CD4-positive, alpha-beta T cell treated with Interleukin-10 for 1 hour (primary cell): ENCODE measurements at places on chromosomes 2 and 18.

- DNase-seq, result no peak
Observed at GRCh38 chr2:51290725-51291124, 258.8 kb upstream of the NRXN1 start.

GRCh38 chr18:45670281-45670962, 53.6 kb upstream of the SLC14A1 start:
- peak; percentile 46 for DNase-seq

- DNase-seq, result peak; percentile 70
Observed at GRCh38 chr18:77207540-77207939, 42.1 kb upstream of the GALR1 start.

GRCh38 chr2:97706708-97707345, 6.5 kb upstream of the ZAP70 start:
- no peak for DNase-seq

DNA sequence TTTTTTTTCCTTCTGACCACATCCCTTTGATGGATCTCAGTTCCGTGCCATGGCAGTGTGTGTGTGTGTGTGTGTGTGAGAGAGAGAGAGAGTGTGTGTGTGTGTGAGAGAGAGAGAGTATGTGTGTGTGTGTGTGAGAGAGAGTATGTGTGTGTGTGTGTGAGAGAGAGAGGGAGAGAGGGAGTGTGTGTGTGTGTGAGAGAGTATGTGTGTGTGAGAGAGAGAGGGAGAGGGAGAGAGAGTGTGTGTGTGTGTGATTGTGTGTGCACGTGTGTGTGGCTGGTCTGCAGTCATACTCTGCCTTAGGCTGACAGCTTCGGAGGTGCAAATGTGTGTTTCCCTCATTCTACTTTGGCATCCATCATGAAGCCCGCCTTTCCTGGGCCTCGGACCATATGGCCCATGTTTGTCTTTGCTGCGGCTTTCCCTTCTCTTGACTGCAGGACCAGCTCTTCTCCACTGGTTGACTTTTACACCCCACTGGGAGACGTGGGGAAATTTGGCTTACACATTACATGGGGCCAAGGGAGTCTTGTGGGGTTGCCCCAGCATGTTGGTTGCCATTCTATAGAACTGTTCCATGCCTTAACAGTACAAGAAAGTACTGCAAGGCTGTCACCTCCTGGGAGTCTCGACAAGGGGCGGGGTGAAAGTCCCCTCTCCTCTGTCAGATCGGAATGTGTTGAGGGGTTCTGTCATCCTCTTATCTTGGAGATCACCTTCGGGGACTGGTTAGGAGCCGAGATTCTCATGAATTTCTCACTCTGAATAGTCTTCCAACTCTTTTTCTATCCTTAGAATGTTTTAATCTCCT, 21.6 kb downstream of the TSN start:
- DNase-seq, result no peak

DNA sequence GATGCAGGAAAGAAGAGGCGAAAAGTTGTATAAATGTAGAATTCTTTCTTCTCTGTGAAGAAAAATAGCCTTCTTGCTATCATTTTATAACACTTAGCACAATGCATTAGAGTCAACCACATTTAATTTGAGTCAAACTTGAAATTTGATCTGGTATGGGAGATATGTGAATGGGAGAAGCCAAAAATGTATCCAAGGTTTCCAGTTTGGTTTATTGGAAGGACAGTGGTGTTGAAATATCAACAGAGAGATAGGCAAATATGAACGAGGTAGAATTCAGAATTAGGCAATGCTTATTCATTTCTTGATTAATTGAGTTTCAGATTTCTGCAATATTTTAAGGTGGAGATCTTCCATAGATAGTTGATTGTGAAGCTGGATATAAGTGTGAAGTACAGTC, 991.9 kb upstream of the CHAC2 start:
- DNase-seq, result no peak

DNA sequence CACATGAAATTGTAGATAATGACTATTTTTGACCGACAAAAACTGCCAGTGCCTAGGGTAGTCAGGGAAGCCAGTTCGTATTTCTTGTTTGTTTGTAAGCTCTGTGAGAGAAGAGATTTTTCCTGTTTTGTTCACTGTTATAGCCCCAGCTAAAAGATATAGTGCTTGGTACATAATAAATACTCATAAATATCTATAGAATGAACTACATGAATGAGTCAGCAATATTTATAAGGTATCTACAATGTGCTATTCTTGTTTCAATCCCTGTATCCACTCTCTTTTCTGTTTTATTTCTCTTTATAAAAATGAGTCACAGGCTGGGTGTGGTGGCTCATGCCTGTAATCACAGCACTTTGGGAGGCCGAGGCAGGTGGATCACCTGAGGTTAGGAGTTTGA, 275.6 kb upstream of the FANCL start:
- no peak for DNase-seq

DNA sequence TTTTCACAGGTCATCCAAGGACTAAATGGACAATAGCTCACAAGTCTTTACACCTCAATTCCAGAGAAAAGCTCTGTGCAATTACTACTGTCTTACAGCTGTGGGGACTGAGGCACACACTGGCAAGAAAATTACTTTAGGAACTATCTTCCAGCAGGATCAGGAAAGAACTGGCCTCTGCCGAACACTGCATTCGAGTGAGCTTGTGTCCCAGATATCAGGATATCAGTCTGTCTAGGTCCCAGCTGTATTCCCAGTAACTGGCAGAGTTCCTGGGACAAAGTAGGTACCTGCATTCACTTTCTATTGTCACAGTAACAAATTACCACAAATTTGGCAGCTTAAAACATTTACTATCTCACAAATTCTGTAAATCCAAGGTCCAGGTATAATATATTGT, 183.7 kb downstream of the IRS1 start:
- no peak for DNase-seq

DNA sequence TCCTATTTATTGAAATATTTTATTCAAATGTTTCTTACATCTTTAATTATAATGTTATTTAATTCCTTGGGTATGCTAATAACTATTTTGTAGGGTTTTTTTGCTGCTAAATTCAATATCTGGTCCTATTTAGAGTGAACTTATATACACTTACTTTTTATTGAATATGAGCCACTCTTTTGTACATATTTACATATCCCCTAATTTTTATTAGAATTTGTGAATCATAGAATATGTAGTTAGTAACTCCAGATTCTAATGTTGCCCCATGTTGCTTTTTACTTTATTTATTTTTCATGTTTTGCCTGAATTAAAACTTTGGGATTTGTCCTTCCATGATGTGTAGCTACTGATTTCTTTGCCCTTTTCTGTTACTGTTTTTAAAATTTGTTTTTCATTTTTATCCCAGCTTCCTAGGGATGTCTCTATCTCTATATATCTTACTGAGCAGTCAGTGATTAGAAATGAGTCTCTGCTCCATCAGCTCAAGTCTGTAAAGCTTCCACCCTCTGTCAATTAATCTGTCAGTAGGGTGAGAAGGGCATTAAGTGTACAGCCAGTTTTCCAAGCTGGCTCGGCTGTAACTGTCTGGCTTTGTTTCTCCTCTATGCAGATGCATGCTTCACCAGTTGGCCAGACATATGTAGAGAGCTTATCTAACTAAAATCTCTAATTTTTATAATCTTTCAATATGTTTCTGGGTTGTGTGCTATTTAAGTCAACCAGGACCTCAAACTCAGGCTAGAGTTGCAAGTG, 256.9 kb downstream of the CDH19 start:
- DNase-seq, result no peak

DNA sequence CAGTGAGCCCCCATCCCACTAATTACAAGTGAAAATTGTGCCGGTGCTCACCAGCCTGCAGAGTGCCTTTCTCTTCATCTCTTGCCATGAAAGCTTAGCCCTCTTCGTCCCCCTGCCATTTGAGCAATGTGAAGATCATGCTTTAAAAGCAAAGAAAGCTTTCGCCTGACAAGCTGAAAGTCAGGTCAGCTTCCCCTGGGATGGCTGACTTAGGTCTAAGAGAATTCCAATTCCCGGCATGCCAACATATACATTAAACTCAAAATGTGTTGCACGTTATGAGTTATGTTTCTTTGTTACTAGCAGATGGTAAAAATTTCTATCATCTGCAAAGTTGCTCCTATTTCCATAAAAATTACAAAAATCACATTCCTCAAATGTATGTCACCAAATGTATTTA, 129.8 kb downstream of the AFF3 start:
- no peak for DNase-seq

DNA sequence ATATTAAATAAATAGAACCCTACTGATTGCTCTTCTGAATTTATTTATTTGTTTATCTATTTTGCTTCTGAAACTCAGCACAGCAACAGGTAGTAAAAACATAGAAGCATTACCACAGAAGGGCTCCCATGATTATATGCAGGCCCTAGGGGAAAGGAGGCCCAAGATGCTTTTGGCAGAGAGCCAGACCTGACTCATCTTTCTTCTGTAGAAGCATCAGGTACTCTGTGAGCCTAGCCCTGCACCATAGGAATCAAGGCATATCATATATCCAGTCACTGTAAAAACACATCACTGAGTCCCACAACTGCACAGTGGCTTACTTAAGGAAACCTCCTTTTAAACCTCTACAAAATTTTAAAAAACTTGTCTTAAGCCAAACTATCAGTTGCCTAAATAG, 1.8 kb downstream of the SCN9A start:
- no peak for DNase-seq

DNA sequence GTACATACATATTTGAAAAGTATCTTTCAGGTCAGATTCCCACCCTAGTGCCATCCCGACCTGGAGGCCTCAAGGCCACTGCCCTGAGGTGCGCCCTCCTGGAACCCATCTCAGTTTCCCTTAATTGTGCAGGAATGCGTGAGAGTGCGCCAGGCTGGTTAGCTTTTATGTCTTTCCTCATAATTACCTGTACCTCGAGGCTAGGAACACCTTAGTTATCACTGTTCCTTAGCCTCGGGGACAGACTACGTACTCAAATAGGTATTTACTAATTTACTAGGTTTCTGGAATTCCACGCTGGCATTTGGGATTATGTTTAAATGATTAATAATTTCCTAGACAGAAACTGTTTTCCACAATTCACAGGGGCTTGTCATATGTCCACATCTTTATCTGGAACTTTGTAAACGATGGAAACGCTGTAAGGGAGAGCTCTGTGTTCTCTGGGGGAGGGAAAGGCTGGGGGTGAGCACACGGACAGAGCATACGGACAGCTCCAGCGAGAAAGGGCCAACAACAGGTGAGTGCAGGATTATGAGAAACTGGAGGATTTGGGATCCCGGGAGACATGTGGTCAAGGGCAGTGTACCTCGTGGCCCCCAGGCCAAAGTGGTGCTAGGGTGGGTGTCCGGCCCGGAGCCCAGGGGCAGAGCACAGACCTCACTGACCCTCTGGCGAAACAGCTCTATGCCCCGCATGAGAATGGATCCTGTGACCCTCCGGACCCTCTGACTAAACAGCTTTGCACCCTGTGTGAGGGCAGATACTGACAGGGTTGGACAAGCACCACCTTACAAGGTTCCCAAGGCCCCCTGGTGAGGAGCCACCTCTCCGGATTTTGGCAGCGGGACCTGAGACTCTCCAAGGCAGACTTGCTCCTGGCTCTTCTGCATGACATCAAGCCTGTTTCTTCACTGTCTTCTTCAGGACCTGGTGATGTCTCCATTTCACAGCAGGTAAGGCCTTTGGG, 102.0 kb upstream of the PXDN start:
- no peak for DNase-seq

DNA sequence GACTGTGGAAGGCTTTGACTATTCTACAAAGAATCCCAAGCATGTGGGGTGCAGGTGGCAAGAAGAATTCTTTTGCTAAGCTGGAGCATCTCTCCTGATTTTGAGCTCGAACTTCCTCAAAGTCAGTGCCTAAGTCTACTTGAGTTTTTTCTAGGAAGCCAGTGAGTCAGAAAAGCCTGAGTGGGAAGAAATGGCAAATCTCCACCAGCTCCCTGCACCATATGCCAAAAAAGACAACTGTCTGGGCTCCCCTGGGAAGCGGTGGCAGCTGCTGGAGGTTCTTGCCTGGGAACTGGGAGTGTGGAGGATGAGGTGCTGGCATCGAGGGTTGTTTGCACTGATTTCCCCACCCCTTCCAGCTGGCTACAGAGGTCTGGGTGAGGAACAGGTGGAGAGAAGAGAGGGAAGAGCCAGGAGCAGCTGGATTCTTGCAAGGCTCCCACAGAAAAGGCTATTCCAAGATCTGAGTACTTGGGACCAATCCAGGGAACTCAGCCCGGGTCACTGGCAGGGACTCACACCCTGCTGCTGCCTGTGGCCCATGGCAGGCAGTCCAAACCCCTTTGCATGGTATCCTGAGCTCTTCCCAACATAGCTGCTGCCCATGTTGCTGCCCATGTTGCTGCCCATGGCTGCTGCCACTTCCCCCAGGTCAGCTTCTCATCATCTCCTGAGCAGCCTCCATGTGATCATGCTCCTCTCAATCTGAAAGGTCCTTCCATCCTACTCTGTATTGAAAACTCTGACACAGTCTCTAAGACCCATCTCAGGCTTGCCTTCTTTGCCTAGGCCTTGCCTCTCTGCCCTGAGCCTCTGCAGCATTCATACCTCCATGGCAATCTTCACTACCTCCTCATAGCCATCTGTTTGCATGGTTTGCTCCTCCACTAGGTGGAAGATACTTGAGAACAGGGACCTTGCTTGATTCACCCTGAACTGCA, 128.3 kb upstream of the SPATS2L start:
- DNase-seq, result no peak

DNA sequence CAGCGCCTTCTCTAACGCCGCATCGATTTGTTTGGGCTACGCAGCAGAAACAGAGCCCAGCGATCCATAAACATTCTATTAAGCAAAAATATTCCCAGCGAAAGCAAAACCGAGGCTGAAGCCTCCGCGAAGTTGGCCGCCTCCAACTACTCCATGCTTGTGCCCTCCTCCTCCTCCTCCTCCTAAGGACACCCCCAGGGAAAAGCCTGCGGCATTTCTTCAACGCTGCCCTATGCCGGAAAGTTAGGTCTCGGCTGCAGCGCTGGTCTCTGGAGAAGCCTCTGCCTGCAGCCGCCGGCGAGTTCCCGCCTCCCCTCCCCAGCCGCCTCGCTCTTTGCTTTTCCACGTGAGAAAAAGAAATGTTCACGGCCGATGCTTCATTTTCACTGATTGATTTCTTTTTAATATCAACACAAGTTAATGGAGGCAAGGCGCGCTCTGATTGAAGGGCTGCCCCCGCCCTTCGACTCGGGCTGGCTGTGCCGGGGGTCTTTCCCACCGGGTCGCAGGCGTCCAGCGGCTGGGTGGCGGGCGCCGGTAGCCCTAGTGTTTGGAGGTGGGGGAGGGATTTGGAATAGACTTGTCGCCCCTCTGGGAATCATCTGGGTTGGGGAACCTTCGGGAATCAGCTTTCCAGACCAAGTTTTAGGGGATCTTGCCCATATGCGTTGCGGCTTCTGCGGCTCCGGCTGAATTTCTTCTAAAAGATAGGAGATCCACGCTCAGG, 3.9 kb downstream of the NRP2 start:
- no peak for DNase-seq

DNA sequence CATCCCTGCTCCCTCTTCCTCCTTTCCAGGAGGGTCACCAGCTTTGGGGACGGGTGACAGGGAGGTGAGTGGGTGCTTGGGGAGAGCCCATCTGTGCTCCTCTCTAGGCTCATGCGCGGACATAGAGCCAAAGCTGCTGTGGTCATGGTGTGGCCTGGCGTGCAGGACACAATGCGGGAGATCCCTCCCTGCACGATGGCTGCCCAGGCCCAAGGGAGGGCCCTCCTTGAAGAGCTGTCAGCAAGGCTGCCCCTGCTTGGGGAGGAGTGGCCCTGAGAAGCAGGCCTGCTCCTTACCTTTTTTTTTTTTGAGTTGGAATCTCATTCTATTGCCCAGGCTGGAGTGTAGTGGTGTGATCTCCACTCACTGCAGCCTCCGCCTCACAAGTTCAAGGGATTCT, 111.4 kb downstream of the DYSF start:
- DNase-seq, result no peak
